ENCODE measurements at places on chromosomes 1 and 21.

- DNase-seq = no peak
Measured at GRCh38 chr1:23215291-23215690, 2.0 kb downstream of the HTR1D start.

DNA sequence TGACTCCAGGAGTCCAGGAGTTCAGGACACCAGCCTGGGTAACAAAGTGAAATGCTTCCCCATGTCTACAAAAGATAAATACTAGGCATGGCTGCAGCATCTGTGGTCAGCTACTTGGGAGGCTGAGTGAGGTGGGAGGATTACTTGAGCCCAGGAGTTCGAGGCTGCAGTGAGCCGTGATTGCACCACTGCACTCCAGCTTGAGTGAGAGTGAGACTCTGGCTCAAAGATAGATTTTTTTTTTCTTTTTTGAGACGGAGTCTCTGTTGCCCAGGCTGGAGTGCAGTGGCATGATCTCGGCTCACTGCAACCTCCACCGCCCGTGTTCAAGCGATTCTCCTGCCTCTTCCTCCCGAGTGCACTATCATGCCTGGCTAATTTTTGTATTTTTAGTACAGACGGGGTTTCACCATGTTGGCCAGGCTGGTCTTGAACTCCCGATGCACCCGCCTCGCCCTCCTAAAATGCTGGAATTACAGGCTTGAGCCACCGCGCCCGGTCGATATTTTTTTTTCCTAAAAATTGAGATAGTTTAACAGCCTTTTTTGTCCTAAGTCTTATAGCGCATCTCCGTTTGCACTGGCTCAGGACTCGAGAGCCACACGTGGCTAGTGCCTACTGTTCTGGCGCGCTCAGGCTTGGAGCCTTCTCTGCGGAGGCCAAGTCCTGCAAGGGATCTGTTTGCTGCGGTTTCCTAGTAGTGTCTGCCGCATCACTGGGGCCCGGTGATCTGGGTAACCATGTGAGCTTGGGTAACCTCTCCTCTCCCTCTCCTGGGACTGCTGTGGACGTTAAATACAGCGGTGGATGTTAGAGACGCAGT, 1.0 kb upstream of the MFN2 start:
- DNase-seq = no peak

DNA sequence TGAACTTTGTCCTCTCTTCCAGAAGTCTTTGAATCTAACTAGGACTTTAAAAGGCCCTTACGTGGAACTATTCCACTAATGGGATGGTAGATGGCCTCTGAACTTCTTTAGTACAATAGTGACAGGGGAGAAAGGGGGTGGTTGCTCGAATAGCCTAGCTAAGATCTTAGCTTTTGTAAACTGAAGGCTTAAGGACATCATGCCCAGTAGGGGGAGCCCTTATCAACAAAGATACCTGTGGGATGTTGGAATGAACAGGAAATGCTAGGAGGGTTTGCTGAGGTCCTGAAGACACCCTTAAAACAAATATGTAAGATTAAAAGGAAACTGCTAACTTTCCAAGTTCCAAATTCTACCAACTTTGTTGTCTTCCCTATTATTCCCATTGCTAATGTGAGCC, 33.2 kb downstream of the NHLH2 start:
- peak; percentile 38 for DNase-seq

- no peak for DNase-seq
Measured at GRCh38 chr1:50023292-50024159, at the start of gene AGBL4. Gene AGBL4, minus strand, starts transcription at chr1:50023954.

DNA sequence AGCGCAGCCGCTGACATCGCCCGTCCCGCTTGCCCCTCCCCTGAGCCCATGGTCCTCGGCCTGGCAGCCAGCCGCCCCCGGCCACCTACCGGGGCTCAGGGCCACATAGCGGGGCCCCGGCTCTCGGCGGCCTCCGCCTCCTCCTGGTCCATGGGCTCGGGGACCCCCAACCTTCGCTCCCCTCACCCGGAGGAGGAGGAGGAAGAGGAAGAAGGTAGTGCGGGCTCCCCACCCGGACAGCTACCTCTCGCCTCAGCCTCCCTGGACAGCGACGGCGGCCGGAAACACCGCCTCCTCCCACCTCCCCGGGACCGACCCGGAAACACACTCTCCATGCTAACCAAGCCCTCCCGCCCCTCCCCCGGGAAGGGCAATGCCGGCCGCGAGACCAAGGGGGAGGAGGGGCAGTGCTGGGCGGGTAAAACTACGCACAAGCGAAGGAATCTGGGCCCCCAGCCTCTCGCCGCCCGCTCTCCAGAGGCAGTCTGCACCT, at the start of gene KIAA0319L:
Gene KIAA0319L, minus strand, starts transcription at position 286 of the 493 bp plus-strand sequence. CDS start 2,912 bp downstream, outside the sequence.
- DNase-seq = peak; percentile 74

DNA sequence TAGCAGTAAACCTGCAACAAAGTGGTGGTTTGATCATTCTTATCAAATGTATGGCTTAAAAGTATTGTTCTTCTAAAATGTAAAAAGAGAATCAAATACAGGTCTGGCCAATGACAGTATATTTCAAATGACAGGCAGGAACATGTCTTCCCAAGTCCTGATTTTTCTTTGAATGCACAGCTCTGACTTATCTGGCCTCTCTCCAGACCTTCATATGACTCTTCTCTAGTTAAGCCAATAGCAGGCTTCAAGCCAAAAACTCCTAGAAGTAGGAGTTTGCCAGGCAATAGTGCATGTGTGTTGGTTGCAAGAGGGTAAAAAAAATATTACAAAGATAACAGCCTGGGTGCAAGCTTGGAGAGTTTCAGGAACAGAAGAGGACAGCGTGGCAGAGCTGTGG, 345.5 kb downstream of the SMYD3 start:
- DNase-seq = no peak

- DNase-seq = no peak
Measured at GRCh38 chr1:29397981-29398380, 161.7 kb downstream of the PTPRU start.

DNA sequence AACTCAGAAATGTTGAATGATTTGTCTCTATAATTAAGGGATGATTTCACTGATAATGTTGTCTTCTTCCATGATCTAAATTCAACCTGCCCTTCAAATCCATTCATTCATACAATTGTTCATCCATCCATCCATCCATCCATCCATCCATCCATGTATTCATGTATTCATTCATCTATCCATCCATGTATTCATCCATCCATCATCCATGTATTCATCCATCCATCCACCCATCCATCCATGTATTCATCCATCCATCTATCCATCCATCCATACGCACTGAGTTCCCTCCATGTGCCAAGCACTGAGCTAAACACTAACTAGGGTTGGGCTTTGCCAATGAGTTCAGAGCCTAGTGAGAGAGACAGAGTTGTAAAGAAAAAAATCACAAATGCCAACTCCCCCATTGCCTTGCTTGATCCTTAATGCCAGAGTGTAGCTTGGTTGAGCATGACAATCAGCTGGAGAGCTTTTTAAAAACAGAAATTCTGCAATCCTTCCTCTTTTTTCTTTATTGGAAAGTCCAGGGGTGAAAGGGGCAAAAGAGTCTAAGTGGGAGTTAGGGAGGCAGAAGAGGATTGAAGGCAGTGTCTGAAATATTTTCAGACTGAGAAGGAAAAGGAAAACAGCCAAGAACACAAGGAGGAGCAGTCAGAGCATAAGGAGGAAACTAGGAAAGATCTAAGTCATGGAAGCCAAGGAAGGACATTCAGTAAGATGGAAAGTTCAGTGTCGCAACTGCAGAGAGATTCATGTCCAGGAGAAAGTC, 92.4 kb upstream of the ERG start:
- no peak for DNase-seq

DNA sequence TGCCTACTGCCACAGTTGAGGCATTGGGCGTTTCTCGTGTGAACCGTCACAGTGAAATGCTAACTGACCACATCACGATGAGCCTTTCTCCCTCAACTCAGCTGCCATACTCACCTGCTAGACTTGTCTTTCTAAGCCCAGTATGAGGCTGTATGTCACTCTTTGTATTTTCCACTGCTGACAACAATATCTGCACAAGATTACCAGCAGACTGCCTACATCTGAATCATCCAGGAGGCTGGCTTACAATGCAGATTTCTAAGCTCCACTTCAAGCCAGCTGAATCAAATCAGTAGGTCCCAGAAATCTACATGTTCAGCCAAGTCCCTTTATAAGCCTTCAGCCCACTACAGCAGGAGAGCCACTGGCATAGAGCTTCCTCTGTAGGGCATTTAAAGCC, 355.0 kb upstream of the DUSP10 start:
- no peak for DNase-seq

DNA sequence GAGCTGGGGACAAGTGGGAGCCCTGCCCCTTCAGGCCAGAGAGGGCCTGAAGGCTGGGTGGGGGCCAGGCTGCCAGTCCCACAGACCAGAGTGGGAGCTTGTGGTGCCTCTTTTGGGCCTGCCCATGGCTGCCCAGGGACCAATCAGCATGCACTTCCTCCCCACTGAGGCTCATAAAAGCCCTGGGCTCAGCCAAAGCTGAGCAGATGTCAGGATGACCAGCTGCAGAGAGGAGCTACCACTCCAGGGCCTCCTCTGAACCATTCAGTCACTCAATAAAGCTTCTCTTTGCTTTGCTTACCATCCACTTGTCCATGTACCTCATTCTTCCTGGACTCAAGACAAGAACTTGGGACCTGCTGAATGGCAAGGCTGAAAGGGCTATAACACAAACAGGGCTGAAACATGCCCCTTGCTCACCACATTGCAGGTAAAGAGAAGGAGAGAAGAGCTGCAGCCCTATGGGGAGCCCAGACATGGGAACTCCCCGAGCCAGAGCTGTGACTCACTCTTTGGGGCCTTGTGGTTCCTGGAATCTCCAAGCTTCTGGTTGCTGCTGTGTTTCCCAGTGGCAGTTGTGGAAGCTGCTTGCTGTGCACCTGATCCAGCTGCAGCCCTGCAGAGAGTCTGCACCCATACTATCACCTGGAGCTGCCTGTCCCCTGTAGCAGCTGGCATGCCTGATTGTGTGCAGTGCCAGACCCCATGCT, 82.0 kb downstream of the OLFML3 start:
- no peak for DNase-seq

DNA sequence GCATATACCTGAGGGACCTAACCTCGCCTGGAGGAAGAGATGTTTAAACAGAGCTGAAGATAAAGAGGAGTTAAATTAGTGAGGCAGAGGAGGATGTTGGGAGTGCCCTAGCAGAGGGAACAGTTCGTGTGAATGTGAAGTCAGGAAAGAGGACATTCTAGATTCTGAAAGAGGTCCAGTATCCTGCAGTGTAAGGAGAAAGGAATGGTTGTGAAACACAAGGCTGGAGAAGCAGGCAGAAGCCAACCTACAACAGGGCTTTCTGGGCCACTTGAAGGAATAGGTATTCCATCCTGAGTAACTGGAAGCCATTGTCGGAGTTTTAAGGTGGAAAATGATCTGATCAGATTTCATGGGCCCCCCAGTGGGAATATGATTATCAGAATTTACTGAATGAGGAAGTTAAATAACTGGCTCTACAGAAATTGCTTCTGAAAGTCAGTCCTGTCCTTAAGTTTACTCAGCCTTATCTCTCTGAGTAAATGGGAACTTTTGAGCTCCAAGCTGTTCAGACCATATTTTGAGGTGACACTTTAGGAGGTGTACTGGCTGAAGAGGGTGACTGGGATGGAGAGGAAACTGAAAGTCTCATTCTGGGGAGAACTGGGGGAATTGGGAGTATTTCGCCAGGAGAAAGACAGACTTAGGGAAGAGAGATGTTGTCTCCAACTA, 24.4 kb upstream of the FAAH start:
- no peak for DNase-seq

GRCh38 chr1:68590473-68590872, 93.6 kb upstream of the DEPDC1 start:
- DNase-seq = no peak

GRCh38 chr1:204694145-204694544, 8.6 kb upstream of the LRRN2 start:
- no peak for DNase-seq

- DNase-seq = no peak
Measured at GRCh38 chr1:224700918-224701531, 84.9 kb downstream of the CNIH3 start.

- DNase-seq = no peak
Measured at GRCh38 chr1:169517558-169518186, 31.9 kb upstream of the SLC19A2 start.

DNA sequence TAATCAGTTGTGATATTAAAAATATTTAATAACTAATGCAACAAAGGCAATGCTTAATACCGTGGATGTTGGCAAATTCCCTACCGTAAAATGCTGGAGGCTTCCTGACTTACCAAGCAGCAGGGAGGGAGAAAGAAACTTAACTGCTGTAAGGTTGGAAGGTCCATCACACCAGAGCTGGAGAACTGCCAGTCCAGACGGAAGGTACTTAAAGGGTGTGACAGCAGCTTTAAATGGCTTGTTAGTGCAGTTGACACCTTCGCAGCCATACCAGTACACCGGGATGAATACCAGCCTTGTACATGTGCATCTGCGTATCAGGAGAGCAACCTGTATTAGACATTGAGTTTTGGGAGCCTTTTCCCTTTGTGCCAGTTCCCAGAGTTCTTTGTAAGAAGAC, 269.5 kb upstream of the NCAM2 start:
- DNase-seq = no peak

- no peak for DNase-seq
Measured at GRCh38 chr1:171258429-171258828, 10.1 kb downstream of the FMO1 start.

GRCh38 chr1:21059021-21059420, 117.7 kb downstream of the EIF4G3 start:
- DNase-seq = no peak

DNA sequence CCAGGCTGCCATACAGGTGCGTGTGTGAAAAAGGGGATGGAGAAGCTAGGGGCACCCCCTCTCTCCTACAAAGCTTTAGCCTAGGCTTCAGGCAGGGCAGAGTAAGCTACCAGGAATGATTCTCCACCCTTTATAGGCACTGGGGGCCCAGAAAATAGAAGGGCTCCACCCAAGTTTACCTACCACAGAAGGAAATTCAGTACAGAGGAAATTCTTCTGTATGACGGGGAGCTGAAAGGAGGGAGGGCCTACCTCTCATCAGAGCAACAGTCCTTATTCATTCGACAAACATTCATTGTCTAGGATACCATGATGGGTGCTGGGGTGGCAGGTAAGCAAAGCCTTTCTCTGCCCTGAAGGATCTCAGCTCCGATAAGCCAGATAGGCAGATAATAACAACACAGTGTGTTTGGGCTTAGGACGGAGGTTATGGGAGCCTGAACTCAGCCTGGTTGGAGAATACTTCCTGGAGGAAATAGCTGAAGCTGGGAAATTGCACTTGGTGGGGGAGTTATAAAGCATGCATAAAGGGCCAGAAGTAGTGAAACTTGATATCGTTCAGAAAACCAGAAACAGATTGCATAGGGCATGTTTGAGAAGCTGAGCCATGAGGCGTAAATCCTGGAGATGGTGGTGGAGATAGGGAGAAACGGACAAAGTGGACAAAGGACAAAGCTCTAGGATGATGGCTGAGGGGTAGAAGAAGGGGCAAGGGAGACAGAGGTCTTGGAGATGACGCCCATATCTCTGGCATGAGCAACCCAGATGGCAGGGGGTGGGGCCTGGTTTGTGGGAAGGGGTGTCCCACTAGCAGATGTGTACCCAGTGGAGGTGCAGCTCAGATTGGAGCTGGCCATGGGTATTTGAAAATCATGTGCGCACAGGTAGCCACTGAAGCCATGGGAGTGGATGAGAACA, 5.3 kb upstream of the P3R3URF start:
- no peak for DNase-seq
